ENCODE measurements at places on chromosomes 12 and 14.

DNA sequence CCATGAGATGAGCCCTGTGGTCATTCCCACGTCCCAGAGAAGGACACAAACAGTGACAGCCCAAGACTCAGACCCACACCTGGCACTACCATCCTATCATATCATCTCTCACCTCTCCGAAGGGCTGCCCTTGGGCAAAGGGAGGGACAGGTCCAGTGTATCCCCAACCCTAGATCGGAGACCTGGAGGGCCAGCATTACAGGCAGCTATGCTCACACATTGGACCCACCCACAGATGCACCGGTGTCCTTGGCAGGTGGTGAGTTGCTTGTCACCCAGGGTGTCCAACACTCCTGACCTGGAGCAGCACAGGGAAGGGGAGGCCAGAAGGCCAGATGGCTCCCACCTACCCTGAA is 117.4 kb downstream of the DICER1 start:
- DNase-seq, result peak; percentile 55

- DNase-seq, result peak; percentile 73
Observed at GRCh38 chr12:53974084-53975063, at the start of gene HOTAIR. Gene HOTAIR, minus strand, starts transcription at chr12:53974954.

DNA sequence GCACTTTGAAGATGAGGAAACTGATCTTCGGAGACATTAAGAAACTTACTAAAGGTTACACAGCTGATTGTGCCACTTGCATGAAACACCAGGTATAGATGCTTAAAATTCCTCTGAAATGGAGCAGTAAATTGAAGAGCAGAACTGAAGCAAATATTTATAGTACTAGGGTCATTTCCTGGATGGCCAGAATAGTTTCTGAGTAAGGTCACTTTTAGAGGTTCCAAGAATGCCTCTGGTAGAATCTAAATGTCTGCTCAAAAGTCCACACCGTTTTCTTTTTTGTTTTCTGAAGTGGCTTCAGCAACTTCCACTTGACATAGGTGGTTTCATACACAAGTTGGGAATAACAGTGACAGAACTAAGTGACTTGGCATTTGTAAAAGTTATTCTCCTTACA is 19.4 kb downstream of the TPH2 start:
- DNase-seq, result no peak

DNA sequence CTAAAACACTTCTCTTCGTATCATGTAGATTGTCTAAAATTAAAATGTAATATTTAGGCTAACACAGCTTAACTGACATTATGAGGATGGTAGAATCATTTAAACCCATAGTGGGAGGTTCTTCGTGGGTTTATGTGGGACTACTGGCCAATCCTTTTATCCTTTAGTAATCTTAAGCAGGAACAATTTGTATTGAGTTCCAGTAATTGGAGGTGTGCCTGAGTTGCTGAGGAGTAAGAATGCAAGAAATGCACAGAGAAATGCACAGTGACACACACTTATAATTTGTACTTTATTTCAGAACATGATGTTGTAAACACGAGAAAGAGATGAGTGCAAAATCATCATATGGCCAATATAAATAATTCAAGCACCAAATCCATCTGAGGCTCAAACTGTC is 22.3 kb downstream of the OTOGL start:
- DNase-seq, result no peak

DNA sequence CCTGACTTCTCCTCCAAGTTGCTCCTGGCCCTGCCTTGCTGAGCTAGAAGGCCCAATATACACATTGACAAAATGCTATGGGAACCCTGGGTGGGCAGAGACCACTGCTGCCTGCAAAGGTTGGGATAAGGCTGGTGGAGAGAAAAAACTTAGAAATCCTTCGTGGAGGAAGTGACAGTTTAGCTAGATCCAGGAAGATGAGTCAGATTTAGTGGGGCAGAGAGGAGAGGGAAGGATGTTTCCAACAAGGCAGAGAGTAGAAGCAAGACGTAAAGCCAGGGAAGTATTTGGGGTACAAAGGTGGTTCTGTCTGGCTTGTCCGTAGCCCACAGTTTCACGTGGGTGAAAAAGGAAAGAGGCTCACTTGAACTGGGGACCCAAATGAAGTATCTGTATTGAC is 69.0 kb upstream of the CLMN start:
- DNase-seq, result no peak

- no peak for DNase-seq
Observed at GRCh38 chr12:93135286-93136239, 206.5 kb upstream of the EEA1 start.

DNA sequence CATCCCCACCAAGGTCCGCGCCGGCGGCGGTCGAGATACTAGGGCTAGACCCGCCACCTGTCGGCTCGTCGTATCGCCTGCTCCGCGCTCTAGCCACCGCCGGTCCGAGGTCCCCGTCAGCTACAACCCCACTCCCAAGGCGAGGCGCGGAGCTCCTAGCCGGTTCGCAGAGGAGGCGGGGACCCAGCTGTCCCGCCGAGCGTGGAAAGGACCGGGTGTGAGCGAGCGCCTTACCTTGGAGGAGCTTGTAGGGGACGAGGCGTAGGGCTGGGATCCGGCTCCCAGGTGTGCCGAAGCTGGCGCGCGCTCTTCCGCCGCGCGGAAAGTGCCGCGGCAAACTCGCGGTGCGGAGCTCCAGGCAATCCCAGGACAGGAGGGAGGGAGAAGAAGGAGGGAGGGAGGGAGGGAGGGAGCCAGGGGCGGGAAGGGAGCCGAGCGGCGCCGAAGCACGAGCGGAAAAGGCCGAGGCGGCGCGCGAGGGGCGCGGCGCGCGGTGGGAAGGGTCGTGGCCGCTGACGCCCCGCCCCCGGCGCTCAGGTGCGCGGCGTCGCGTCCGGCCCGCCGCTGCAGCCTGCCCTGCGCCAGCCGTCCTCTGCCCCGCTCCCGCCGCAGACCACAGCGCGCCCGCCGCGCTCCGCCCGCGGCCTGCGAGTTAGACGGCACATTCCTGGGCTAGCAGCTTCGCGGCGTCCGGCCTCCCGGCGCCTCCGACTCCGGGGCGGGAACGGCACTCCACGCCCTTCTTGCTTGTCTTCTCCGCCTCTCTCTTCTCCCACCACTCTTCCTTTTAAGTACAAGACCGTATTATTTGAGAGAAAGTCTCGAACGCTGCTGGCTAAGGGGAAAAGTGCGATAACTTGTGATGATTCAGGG is at the start of gene PAWR:
TSS of gene PAWR (minus strand) at position 327 of the 873 bp plus-strand sequence. CDS start 720 bp downstream, outside the sequence.
- DNase-seq, result peak; percentile 69

DNA sequence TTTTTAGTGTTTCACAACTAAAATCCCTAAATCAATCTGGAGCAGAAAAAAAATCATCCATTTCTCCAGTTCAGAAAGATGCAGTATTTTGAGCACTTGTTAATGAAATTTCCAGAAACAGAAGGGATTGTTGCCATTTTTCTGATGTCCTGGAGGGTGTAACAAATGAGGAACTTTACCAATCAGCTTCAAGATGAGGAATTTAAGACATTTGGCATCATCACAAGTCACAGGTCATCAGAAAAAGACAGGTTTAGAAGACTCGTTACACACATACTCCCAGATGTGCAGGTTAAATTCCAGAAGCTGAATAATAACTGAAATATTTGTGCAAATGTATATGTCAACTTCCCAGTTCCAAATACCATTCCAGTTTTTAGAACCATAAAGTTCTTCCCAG is 482 bp upstream of the PSMC1 start:
- DNase-seq, result no peak

DNA sequence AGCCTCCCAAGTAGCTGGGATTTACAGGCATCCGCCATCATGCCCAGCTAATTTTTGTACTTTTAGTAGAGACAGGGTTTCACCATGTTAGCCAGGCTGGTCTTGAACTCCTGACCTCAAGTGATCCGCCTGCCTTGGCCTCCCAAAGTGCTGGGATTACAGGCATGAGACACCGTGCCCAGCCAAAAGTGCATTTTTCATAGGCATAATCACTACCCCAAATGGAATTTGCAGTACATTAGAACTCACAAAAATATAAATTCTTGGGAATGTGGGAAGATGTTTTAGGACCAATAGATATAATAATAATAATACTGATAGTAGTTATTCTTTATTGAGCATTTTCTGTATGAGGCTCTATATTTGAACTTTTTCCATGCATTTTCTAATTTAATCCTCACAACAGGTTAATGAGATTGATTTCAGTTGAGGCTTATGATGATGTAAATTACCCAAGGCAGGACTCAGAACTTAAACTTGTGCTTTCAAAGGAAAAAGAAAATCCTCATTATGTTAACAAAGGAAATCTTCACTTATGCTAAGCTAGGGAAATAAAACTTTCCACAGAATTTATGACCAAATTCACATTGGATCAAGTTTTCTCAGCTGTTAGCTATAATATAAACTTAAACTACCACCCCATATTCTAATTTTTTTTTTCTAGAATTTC is 121.6 kb downstream of the SRGAP1 start:
- no peak for DNase-seq

- DNase-seq, result no peak
Observed at GRCh38 chr12:117457189-117457588, 95.8 kb upstream of the NOS1 start.

GRCh38 chr12:41189395-41190251 is 1.5 kb downstream of the PDZRN4 start:
- DNase-seq, result no peak

DNA sequence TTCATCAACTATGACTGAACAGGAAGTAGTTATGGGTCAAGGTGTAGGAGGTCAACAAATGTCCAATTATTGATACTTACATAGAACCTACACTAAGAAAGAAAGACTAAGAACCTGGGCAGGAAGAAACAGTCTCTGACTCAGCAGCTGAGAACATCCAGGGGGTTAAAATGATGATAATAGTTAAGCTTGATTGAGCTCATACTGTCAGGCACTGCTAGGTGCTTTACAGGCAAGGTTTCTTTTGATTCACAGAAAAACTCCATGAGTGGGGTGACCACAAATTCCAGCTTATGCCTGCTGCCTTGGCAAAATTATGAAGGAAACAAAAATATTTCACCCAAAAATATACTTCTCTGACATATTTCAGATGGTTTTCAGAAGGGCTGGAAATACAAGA is 75.0 kb downstream of the ACADS start:
- DNase-seq, result no peak

- DNase-seq, result no peak
Observed at GRCh38 chr12:129339336-129339735, 486.1 kb downstream of the GLT1D1 start.

- DNase-seq, result no peak
Observed at GRCh38 chr14:52790011-52790755, 1.2 kb downstream of the GNPNAT1 start.

DNA sequence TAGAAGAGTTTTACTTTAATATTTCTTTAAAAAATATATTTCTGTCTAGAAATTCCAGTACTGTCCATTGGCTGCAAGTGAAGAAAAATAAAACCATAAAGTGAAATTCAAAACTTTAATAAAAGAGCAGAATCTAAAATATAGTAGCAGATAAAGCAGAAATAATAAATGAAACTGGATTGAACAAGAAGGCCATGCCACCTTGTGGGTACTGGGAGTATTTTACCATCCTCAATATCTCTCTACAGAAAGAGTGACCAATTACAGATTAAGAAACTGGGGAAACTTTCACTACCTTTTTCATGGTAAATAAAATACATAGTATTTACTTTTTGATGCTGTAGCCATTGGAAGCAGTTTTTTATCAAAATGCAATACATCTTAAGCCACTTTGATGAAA is 220.5 kb downstream of the BCAT1 start:
- DNase-seq, result no peak

GRCh38 chr14:36426113-36426512 is 93.9 kb downstream of the NKX2-1 start:
- no peak for DNase-seq

GRCh38 chr12:5220835-5221234 is 177.2 kb downstream of the KCNA5 start:
- no peak for DNase-seq

DNA sequence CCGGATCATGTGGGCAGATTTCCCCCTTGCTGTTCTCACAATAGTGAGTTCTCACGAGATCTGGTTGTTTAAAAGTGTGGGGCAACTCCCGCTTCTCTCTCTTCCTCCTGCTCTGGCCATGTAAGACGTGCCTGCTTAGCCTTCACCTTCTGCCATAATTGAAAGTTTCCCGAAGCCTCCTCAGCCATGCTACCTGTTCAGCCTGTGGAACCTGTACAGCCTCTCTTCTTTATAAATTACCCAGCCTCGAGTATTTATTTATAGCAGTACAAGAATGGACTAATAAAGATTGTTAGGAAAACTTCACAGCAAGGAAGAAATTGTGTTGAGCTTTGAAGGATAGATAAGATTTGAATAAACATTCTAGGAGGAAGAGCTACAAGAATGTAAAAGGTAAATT is 52.1 kb downstream of the KDM5A start:
- DNase-seq, result no peak

- no peak for DNase-seq
Observed at GRCh38 chr14:44833376-44834060, 128.2 kb downstream of the KLHL28 start.

- no peak for DNase-seq
Observed at GRCh38 chr14:51448831-51449670, 202.7 kb upstream of the FRMD6 start.

DNA sequence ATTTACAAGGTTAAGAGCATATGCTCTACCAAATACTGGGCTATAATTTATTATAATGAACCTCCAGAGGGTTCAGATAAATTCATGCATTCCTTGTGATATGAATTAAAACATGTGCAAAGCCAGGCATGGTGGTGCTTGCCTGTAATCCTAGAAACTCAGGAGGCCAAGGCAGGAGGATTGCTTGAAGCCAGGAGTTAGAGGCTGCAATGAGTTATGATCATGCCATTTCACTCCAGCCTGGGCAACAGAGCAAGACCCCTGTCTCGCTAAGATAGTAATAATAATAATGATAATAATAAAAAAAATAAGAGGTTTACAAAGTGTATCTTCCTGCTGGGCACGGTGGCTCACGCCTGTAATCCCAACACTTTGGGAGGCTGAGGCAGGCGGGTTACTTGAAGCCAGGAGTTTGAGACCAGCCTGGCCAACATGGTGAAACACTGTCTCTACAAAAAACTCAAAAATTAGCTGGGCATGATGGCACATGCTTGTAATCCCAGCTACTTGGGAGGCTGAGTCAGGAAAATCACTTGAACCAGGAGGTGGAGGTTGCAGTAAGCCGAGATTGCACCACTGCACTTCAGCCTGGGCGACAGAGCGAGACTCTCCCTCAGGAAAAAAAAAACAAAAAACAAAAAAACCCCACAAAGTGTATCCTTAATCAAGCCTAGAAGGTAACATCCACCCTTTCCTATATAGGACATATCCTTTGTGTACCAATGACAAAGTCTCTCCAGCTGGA is 7.3 kb upstream of the CS start:
- DNase-seq, result no peak

DNA sequence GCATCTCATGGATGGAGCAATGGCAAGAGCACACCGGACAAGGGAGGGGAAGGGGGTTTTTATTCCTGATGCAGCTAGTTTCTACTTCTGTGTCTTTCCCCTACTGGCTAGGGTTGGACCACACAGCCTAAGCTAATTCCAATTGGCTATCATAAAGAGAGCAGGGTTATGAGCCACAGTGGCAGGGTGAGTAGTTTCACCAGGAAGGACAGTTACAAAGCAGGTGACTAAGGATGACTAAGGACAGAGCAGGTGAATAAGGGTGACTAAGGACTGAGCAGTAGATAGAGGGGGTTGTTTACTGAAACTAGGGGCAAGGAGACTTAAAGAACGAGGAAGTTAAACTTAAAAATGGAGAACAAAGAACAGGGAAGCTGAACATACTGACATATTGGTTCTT is 321.4 kb upstream of the SEL1L start:
- no peak for DNase-seq

- no peak for DNase-seq
Observed at GRCh38 chr12:127729381-127729780, 537.6 kb upstream of the TMEM132C start.

- DNase-seq, result no peak
Observed at GRCh38 chr12:42886160-42886559, 296.6 kb upstream of the PRICKLE1 start.

GRCh38 chr14:101809671-101810514 is 48.4 kb downstream of the PPP2R5C start:
- DNase-seq, result peak; percentile 92

Measured in activated effector memory CD4-positive, alpha-beta T cell treated with anti-CD3 and anti-CD28 coated beads, Interleukin-2, amount 50 U/mL, for 16 hours (primary cell).